Stimulated activated CD4-positive, alpha-beta T cell treated with anti-CD3 and anti-CD28 coated beads, Interleukin-15, amount 100 ng/mL, for 48 hours (primary cell): ENCODE measurements at places on chromosomes 4 and X.

- DNase-seq, result no peak
Measured at GRCh38 chr4:97670703-97671269, 472.5 kb downstream of the STPG2 start.

GRCh38 chrX:48451708-48452107 is 18.4 kb downstream of the SLC38A5 start:
- no peak for DNase-seq

GRCh38 chr4:5027346-5027745 is 8.1 kb upstream of the CYTL1 start:
- no peak for DNase-seq

DNA sequence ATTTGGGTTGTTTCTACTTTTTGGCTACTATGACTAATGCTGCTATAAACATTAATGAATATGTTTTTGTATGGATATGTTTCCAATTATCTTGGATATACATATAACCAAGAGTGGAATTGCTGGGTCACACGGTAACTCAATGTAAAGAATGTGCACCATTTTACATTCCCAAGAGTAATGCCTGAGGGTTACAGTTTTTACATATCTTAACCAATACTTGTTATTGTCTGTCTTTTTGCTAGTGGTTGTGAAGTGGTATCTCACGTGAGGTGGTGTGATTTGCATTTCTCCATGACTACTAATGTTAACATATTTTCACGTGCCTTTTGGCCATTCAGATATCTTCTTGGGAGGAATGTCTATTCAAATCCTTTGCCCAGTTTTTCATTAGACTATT is 200.3 kb upstream of the MAB21L2 start:
- no peak for DNase-seq

GRCh38 chr4:124694306-124694705 is 18.2 kb downstream of the ANKRD50 start:
- DNase-seq, result no peak

DNA sequence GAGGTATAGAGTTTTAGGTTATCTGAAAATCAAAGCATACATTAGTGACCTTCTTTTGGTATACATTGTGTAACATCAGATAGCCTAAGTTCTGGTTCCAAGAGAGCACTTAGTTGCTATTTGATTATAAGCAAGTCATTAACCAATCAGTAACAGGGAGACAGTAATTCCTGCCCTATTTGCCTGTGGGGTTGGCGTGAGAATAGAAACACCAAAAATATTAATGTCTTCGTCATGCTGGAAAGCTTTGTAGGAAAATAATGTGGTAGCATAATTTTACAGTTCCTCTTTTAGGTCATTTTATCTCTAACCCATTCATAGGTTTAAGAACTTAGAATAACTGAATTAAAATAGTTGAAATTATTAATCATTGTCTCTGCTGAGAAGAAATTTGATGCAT is 37.8 kb downstream of the NPNT start:
- no peak for DNase-seq
